NCI-H1105 treated with DMSO at 0.1 percent for 48 hours (cell line): ENCODE measurements at places on chromosomes 3 and 15.

DNA sequence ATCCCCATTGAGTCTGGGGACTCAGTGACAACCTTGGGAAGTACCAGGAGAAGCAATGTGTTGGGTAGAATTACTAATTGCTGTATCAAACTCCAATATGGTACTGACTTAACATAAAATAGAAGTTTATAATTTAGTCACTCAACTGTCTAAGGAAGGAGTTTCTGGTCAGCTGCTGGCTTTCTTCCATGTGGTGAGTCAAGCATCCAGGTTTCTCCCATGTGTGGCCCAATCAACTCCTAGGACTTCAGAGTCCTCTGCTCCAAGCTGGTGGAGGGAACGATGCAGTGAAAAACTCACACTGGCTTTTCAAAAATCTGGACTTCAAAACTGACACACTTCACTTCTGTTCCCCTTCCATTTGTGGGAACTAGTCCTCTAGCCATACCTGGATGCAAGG, 25.2 kb downstream of the WNT5A start:
- no peak for DNase-seq

GRCh38 chr3:83581546-83581945, 1377.2 kb upstream of the CADM2 start:
- no peak for DNase-seq

- no peak for DNase-seq
Observed at GRCh38 chr3:171494457-171495109, 34.4 kb upstream of the TNIK start.

GRCh38 chr3:132874701-132875100, 152.5 kb upstream of the NPHP3 start:
- DNase-seq, result no peak

- DNase-seq, result no peak
Observed at GRCh38 chr15:88201207-88201606, 55.3 kb downstream of the NTRK3 start.

- no peak for DNase-seq
Observed at GRCh38 chr3:72382460-72382859, 465.8 kb downstream of the SHQ1 start.

DNA sequence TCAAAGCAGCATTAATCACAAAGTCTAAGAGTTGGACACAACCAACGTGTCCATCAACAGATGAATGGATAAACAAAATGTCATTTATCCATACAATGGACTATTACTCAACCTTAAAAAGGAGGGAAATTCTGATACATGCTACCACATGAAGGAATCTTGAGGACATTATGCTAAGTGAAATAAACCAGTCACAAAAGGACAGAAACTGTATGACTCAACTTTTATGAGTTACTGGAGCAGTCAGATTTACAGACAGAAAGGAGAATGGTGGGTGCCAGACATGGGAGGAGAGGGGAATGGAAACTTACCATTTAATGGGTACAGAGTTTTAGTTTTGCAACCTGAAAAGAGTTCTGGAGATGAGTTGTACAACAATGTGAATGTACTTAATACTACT, 43.0 kb upstream of the SEC13 start:
- DNase-seq, result no peak

- DNase-seq, result peak; percentile 0
Observed at GRCh38 chr3:81352867-81353266, 408.6 kb downstream of the GBE1 start.

GRCh38 chr3:159919873-159920272, 68.8 kb upstream of the IL12A start:
- no peak for DNase-seq

GRCh38 chr15:70753101-70753829, 10.1 kb downstream of the UACA start:
- no peak for DNase-seq

DNA sequence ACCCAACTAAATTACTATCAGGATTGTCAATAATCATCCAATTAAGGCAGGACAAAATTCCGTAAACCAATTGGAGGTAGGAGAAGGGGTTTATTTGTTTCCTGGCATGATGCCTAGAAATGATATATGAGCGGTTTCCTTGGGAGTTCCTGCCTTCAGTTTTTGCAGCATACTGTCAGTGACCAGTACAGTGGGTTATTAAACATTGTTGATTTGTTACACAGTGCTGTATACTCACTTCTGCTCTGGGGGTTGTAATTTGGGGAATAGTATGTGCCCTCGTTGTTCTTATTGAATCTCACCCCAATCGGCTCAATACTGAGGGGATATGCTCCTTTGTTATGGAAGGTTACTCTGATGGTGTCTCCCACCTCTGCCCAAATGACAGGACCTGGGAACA, 22.2 kb downstream of the CP start:
- peak; percentile 91 for DNase-seq
